ENCODE measurements at places on chromosomes 5 and 9.

DNA sequence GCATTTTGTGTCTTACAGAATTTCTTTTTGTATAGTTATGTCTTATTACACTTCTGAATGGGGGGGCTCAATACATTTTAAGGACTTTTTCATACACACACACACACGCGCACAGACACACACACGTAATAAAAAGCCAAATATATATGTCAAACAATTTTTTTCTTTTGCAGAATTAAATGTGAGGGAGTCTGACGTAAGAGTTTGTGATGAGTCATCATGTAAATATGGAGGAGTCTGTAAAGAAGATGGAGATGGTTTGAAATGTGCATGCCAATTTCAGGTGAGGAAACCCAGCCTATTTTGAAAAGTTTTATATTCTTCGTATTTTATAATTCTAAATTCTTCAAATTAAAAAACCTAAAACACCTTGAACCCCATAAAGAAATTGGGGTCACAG is 25.6 kb downstream of the TMEFF1 start:
- DNase-seq, result no peak

DNA sequence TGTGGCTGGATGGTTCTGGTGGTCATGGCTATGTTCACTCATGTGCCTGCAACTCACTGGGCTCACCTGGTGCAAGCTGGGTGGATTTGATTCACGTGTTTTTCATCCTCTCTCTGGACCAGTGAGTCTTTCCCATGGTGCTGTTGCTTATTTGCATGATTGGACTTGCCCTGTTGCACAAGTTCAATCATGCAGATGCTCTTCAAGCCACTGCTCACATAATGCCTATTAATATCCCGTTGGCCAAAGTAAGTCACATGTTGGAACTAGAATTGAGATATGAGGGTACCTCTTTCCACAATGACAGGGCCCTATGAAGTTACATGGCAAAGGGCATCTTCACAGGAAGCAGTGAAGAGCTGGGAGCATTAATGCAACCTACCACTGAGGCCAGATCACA is 26.5 kb upstream of the MROH2B start:
- no peak for DNase-seq

GRCh38 chr5:983238-983524 is 25.4 kb upstream of the NKD2 start:
- no peak for DNase-seq

- no peak for DNase-seq
These were observed 370.3 kb downstream of the NNT start for GRCh38 chr5:43973318-43973717.

GRCh38 chr9:137470785-137471184 is 11.7 kb upstream of the NSMF start:
- no peak for DNase-seq

GRCh38 chr9:136965771-136966484 is 11.4 kb upstream of the PTGDS start:
- no peak for DNase-seq

All from psoas muscle (tissue), 8 donors.